A673 (cell line): ENCODE measurements at places on chromosomes 6 and 20. TPM values are rescaled to one million over a fixed set of nuclear protein-coding genes. Genes with fewer than 3 reads are reported as not detected.

DNA sequence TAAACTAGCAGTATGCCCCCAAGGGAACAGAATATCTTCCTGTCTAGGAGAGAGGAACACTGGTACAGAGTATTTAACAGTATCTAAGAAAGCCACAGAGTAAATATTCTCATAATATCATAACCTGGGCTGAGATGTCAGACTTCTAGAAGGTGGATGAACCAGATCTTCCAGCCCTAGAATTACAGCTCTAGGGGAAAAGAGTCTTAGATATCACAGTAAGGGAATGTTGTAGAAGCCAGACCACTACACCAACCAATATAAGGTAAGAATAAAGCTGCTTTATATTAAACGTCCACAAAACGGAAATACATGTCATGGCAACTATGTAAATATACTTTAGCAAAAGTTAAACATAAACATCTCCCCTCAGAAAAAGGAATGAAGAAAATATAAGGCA lies 12.4 kb downstream of the SERINC1 start:
- H3K27me3 ChIP-seq, result no peaks in the 10 kb centered on the region
- H3K36me3 ChIP-seq, result peaks cover 18% of the 10 kb centered on the region
- H3K27ac ChIP-seq, result no peak overlapping the region
- no peak overlapping the region for H3K4me3 ChIP-seq
- DNase-seq, result no peak

GRCh38 chr6:3908961-3909360 lies 59.8 kb downstream of the FAM50B start:
- no peak overlapping the region for H3K4me3 ChIP-seq
- no peak overlapping the region for H3K27ac ChIP-seq
- H3K36me3 ChIP-seq, result no peaks in the 10 kb centered on the region
- DNase-seq, result no peak
- H3K4me1 ChIP-seq, result peaks cover 26% of the 10 kb centered on the region

DNA sequence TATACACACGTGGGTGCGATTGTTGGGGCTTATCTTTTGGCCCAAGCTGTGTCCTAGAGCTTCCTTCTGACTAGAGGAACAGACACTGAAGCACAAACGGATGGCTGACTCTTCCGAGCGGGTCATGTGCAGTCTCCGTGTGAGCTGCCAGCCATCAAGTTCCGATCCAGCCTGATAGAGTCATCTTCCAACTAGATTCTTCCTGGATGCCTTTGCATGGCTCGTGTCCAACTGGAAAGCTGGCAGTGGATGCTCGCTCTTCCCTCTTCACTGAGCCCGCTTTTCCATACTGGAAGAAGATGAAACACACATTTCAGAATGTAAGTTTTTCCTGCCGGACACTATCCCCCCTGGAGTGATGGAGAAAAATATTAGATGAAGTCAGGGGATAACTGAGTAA lies 148.1 kb downstream of the SCML4 start:
- H3K4me3 ChIP-seq, result no peak overlapping the region
- no peak overlapping the region for H3K27ac ChIP-seq
- H3K27me3 ChIP-seq, result no peaks in the 10 kb centered on the region
- H3K36me3 ChIP-seq, result no peaks in the 10 kb centered on the region
- H3K4me1 ChIP-seq, result no peaks in the 10 kb centered on the region

DNA sequence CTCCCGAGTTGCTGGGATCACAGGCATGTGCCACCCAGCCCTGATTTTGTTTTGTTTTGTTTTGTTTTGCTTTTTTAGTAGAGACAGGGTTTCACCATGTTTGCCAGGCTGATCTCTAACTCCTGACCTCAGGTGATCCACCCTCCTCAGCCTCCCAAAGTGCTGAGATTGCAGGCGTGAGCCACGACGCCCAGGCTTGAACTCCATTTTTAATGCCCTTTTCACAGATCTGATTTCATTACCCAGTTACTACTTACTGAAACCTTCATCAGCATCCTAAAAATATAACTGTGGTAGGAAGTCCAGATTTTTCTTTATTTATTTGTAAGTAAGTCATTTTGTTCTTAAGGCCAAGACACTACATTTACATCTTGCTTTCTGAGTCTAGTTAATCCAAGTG lies 64.0 kb downstream of the HDDC2 start:
- no peaks in the 10 kb centered on the region for H3K36me3 ChIP-seq
- peaks cover 2% of the 10 kb centered on the region for H3K4me1 ChIP-seq
- no peak overlapping the region for H3K27ac ChIP-seq
- no peak for DNase-seq
- no peak overlapping the region for H3K4me3 ChIP-seq

DNA sequence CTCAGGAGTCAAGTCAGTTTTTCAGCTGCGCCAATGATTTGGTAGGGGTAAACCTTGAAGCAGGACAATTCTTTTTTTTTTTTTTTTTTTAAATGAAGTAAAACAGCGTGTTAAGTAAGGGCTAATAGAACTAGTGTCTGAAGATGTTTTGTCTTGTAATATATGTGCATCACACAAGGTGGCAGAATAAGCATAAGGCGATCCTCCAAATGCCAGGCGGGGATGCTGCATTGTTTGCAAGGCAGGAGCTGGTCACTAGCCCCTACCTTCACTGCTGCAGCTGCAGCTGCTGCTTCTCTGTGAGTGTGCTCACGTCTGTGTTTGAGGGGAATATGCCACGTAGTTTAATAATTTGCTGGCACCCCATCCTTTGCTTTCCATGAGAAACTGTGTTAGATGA lies 272.7 kb upstream of the MAP3K7 start:
- no peaks in the 10 kb centered on the region for H3K36me3 ChIP-seq
- peak; percentile 32 for DNase-seq
- H3K4me1 ChIP-seq, result peaks cover 5% of the 10 kb centered on the region

- no peak overlapping the region for H3K4me3 ChIP-seq
- H3K27ac ChIP-seq, result no peak overlapping the region
- no peaks in the 10 kb centered on the region for H3K36me3 ChIP-seq
These were observed 228.7 kb upstream of the PLN start for GRCh38 chr6:118319416-118319815.

- no peak overlapping the region for H3K27ac ChIP-seq
- H3K4me3 ChIP-seq, result no peak overlapping the region
- H3K4me1 ChIP-seq, result no peaks in the 10 kb centered on the region
- peaks cover 3% of the 10 kb centered on the region for H3K27me3 ChIP-seq
These were observed 20.6 kb upstream of the CST3 start for GRCh38 chr20:23658336-23658735.

- H3K27me3 ChIP-seq, result no peaks in the 10 kb centered on the region
- no peak overlapping the region for H3K27ac ChIP-seq
- no peak overlapping the region for H3K4me3 ChIP-seq
- H3K4me1 ChIP-seq, result no peaks in the 10 kb centered on the region
These were observed 5.4 kb downstream of the TGM3 start for GRCh38 chr20:2301164-2301622.

- no peak overlapping the region for H3K27ac ChIP-seq
- no peak for DNase-seq
- no peaks in the 10 kb centered on the region for H3K36me3 ChIP-seq
- peaks cover 4% of the 10 kb centered on the region for H3K4me1 ChIP-seq
- H3K27me3 ChIP-seq, result no peaks in the 10 kb centered on the region
These were observed 244.3 kb upstream of the TSHZ2 start for GRCh38 chr20:52727740-52728456.

Gene OR2H2
- not detected in 2 replicates for total RNA-seq

Gene CST2
- not detected in 2 replicates for total RNA-seq

Gene TFAP2B
- 0.56 and 1.7 TPM in 2 replicates for total RNA-seq

Gene GINS1
- 60.0 and 62.6 TPM in 2 replicates for total RNA-seq
